ENCODE measurements at places on chromosomes 1 and 21.
A peak's percentile ranks its signal among the peaks of the same experiment; 100 is the strongest.

GRCh38 chr1:45093334-45093733, 81.3 kb downstream of the UROD start:
- no peak for DNase-seq

GRCh38 chr1:83671586-83671985, 327.3 kb downstream of the TTLL7 start:
- DNase-seq = no peak

GRCh38 chr1:53419034-53419433, 40.2 kb upstream of the DMRTB1 start:
- no peak for DNase-seq

DNA sequence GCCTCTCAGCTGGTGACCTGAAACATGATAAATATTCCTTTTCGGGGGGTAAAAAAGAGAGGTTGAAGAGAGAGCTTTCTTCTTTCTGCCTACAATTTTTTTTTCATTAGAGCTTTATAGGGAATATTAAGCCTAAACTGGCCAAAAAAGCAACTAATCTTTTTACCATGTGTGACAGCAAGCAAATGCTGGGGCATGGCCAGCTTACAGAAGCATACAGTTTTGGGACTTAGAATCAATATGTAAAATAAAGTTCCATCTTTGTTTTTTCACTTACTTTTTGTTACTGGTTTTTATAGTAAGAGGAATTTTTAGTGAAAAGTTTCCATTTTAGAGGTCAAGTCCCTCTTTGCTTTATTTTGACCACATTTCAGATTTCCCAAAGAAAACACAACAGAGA, 301.2 kb upstream of the DEPDC1 start:
- DNase-seq = no peak

DNA sequence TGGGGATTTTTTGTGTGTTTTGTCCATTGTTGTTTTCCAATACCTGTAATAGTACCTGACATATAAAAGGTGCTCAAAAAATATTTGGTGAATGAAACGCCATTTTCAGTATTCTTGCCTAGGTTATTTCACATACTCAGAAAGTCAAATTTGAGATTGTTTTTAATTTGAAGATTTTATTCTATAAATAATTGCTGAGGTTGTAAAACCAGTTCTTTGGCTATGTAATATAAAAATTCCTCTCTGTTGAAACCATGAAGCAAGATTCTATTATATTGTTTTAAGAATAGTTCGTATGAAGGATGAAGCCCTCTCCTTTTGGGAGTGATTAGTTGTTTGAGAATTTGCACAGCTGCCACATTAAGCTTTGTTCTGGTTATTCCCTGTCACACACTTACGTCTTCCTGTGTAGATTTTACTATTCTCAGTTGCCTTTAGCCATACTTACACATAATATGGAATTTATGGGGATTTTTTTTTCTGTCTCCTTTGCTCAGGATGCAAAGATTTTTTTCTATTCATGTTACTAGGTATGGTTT, 60.2 kb upstream of the MPC2 start:
- no peak for DNase-seq

- DNase-seq = no peak
Observed at GRCh38 chr1:83512373-83513193, 486.3 kb downstream of the TTLL7 start.

GRCh38 chr1:193674292-193674944, 488.0 kb upstream of the B3GALT2 start:
- DNase-seq = no peak

DNA sequence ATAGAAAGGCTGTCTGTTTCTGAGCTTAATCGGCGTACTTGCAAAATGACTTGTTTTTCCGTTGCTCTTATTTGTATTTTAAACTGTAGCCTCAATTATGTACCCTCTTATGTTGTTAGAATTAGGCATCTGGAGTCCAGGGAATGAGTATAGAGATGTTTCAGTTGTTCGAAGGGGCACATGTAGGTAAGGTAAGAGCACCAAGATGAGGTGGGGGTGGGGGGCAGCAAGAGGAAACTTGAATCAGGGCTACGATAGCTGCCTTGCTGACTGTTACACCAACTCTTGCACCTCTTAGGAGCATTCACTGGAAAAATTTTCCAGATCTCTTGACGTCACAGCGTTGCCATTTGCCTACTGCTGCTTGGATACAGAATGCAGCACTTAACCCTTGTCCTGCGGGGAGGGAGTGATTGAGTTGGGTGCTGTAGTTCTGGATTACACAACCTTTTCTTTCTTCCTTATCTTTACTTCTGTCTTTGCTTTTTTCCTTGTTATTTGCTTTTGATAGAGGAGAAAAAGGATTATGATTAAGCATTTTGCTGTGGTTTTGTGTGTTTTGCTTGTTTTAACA, 3.2 kb downstream of the ATP1B1 start:
- peak; percentile 76 for DNase-seq

DNA sequence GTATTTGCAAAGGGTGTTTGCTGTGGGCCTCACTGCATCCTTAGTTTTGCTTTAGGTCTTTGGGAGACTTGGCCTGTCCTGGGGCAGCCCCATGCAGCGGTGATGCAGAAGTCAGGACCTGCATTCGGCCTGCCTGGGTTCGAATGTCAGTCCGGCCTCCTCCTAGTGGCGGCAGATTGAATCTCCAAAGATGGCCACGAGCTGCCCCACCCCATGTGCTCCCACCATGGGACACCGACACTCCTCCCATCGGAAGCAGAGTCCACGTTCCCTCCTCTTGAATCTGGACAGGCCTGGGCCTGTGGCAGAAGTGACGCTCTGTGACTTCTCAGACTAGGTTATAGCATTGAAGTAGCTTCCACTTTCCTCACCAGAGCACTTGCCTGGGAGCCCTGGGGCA, 16.3 kb upstream of the NPPB start:
- DNase-seq = no peak

DNA sequence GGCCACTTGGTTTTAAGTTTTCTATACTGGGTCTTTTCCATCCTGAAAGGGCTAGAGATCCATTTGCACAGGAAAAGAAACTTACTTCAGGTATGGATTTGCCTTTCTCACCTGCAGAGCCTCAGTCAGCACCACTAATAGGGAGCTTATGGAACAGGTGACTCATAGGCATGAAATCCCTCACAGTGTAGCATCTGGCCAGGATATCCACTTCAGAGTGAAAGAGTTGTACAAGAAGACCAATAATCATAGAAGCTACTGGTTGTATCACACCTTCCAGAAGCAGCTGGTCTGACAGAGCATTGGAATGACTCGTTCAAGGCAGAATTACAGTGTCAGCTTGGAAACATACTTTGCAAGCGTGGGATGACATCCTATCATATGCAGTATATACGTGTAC, 26.3 kb upstream of the SYT14 start:
- no peak for DNase-seq

- no peak for DNase-seq
Observed at GRCh38 chr1:218643926-218644325, 298.8 kb downstream of the TGFB2 start.

GRCh38 chr1:6832531-6833188, 47.4 kb downstream of the CAMTA1 start:
- DNase-seq = no peak

DNA sequence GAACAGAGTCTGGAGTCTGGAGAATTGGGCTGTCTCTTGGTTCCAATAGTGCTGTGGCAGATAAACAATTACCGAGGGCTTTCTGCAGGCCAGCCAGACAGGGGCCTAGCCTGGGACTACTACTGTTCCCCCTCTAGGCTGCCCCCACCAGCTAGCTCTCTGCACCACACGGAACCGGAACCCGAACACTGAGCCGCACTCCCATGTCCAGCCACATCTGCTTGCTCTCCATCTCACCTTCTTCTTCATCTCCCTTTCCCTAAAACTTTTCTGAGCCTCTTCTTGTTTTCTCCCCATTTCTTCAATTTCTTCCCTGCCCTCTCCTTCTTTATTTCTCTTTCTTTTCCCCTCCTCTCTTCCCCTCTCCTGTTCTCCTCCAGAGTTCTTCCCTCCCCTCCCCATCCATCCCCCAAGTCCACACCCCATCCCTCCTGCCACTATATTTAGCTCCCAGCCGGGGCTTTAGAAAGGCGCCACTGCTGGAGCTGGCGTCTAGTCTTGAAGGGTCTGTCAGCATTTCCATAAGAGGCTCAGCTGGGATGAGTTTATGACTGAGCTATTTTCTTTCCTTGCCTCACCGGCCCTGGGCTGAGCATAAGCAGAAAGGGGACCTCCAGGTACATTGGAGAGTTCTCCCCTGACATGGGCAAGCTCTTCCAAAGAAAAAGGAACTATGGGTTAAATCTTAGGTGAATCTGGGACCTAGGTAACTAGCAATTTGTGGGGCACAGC, 25.7 kb upstream of the ATP2B4 start:
- no peak for DNase-seq

DNA sequence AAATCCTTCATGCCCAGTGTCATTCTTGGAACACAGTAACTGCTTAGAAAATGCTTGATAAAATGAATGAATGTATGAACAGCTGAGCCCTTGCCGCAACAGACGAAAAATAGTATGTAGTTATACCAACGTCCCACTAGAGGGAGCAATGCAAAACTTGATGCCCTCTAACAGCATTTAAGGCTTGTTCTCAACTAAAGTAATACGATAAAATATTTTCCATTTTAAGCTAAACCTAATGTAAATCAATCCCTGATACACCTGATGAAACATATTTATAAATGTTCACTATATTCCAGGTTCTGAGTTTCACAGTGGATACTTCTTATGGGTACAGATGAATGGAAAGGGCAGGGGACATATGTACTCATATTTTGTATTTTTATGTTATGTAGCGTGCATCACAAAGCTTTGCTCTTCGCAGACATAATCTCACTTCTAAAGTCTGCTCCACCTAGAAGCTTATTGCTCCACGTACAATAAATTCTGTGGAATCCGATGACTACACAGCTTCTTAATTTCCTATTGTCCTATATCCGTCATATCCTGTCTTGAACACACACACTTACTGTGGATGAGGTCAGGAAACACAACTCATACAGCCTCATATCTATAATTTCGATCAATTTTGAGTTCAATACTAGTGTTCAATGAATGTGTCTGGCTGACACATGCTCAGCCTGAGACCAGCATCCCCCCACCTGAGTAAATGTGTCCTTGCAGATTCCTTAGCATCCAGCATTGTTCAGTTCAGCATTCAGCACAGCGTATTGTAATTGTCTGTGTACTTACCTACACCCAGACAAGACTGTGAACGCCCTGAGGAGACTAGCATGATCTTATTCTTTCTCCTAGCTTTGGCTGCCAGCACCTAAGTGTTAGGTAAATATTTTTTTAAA, 4.4 kb upstream of the UTP25 start:
- DNase-seq = peak; percentile 43

GRCh38 chr1:29639156-29639736, 402.9 kb downstream of the PTPRU start:
- no peak for DNase-seq

DNA sequence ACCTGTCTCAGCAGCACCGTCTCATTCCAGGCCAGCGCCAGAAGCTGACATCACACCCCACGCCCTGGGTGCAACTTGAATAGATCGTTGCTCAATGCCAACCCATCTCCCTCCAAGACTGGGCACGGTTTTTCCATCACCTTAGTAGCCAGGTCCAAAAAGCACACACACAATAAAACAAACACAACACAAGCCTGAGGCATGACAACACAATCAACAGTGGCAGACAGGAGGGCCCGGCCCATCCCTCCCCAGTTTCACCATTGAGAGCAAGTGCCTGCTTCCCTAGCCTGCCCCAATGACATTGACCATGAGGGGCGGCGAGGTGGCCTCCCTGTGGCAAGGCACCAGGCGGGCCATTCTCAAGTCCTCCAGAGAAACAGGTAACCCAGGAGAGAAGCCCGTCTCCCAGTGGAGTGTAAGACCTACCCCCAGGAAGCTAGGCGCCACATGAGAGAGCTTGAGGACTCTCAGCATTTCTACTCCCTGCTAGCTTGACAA, 2.7 kb downstream of the IFFO2 start:
- DNase-seq = no peak

- no peak for DNase-seq
Observed at GRCh38 chr1:46248122-46248920, 758 bp downstream of the RAD54L start.

DNA sequence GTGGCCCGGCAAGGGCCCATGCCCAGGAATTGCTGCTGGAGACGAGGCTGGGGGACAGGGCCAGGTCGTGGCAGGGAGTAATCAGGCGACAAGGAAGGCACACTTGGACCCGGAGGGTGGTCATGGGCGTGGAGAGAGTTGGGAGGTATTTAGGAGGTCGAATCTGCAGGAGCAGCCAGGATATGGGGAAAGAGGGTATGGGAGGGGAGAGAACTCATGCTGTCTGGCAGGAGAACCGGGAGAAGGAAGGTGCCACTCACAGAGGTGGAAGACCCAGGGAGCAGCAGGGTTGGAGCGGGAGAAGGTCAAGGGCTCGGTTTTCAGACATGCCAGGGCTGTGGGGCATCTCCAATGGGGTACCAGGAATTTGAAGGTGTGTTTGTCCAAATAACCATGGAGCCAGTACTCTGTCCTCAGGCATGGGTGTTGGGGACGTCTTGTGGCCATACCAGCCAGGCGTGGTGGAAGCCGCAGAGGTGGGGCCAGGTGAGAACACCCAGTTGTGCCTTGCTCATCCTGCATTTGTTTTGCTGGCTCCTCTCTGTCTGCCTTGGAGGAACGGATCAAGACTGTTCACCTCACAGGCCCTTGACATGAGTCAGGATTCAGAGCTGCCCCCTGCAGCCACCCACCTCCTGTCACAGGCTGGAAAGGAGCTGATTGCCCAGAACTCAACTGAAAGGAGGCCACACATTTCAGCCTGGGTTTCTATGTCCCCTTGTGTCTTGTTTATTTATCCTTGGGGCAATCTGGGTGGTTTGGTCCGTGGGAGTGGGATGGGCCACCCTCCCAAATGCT, 111.6 kb downstream of the SPSB1 start:
- DNase-seq = no peak

DNA sequence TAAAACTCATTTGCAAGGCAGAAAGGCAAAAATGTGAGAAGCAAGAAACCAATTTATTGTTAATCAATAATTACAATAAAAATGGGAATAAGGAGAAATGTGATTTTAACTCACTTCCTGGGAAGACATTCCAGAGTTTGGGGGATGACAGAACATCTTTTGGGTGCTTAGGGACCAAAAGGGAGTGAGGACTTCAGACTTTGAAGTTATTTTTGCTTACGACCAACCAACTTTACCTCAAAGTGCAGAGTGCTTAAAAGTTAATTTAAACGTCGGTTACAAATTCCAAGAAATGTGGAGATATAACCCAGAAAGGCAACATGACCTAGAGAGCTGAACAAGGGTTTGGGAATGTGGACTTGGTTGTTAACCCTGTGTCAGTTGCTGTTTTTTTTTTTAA, 234.5 kb upstream of the C1orf105 start:
- no peak for DNase-seq

DNA sequence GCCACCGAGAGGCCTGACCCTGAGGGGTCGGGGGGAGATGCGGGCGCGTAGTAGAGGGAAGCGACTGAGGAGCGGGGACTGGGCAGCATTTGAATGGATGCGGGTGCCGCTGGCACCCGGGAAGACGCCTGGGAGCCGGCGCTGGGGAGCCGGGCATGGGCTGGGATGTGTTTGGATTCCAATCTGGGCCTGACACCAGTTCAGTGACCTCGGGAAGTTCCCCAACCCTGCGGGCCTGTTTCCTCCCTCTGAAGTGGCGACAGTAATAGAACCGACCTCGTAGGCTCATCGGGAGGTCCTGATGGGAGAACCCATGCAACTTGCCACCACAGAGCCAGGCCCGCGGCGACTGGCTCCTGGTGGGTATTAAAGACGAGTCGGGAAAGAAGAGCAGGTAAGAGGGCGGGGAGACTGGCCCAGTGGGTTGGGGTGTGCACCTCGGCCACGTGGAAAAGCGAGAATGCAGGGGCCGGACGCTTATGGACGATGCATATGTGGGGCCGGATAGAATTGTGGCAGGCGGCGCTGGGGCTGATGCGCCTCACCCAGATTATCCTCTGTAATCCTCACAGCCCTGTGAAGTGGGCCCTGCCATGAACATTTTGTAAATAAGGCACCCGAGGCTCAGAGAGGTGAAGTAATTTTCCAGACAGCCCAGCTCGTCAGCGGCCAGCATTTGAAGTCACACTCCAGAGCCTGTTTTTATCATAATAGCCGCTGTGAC, 105.8 kb downstream of the SLC16A1 start:
- no peak for DNase-seq

Data from amniotic stem cell (primary cell).